AG10803 (cell line): ENCODE measurements at places on chromosomes 5 and 9.

GRCh38 chr5:111415053-111415452 lies 97.3 kb downstream of the STARD4 start:
- DNase-seq: no peak

DNA sequence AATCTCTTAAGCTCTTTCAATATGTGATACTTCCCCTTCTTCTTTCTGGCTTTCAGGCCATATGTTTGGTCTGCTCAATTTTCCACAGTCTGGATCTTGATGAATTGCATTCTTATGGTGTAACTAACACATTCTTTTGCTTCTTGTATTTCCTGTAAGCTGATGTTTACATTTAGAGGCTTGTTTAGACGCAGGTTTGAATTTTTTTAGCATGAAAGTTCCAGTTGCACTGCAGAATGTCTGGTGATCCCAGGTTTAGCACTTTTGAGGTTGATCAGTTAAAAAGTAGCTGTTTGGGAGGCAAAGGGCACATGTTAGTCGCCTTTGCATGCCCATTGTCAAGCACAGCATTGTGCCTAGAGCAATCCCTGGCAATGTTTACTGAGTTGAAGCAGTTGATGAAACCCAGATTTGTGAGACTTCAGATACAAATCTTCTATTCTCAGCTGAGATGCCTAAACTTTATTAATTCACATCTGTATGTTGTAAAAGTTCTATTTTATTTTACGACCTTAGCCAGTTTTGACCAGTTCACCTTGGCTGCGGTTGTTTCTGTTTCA lies 59.6 kb upstream of the SPATA31C2 start:
- DNase-seq: peak; percentile 99

GRCh38 chr5:139561655-139562451 lies 714 bp downstream of the UBE2D2 start:
- DNase-seq: peak; percentile 37

GRCh38 chr5:180135967-180136629 lies 64.5 kb upstream of the RNF130 start:
- DNase-seq: no peak

DNA sequence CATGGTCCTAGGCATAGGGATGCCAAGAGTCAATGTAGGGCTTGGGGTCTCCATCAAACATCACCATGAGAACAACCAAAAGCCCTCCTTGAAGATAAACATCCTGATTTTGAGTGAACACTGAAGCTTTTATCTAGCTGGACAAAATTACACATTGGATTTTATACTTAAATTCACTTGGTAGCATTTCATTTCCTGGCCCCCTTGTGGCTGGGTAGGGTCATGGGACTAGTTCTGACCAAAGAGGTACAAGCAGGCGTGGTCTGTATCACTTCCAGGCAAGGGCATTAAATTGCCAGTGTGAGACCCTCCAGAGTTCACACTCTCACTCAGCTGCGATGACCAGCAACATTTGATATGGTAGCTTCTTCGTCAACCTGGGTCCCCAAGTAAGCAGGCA lies 320.3 kb downstream of the ACTL7B start:
- DNase-seq: no peak

DNA sequence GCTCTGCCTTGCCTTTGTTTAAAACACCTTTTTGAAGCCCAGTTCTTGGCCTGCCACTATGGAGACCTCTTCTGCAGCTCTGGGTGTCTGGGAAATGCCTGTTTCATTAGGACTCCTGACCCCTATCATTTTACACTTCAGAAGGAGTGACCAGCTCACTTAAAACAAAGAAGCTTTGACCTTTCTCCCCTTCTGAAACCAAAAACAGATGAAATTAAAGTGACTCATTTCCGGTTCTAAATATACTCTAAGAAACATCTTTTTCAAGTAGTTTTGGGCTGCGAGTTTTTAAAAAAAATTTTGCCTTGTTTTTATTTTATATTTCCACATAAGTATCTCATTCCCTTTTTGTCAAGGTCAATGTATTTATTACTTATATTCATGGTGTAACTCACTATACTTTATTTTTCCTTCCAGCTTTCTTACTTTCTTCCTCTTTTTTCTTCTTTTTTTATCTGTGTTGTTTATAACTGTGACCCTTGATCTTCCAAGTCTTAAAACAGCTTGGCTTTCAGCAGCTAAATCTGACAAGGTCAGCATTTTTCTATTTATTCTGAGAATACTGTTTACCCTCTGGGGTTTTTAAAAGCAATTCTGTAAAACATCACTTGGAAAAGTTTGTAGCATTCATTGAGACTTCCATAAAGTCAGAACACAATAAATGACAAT lies 672.9 kb downstream of the NR2F1-AS1 start:
- peak; percentile 46 for DNase-seq

GRCh38 chr5:160961038-160961437 lies 109.0 kb upstream of the ATP10B start:
- no peak for DNase-seq

GRCh38 chr5:38680094-38680825 lies 123.8 kb upstream of the LIFR start:
- DNase-seq: no peak

DNA sequence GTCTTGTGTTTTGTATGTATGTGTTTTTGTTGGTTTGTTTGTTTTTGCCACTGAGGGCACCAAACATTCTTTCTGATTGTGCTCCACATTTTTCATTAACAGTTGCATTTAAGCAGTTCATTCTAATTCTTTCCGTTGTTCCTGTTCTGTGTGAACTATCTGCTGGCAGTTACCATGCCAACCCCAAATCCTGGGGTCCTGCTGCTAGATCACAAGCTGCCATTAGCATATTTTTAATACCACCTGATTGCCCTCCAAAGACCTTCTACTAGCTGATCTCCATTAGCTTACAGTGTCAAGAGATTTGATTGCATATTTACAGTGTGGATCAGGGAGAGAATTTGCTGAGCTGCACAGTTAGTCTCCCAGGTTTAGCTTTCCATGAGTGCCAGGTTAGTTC lies 40.6 kb upstream of the STARD4 start:
- no peak for DNase-seq

DNA sequence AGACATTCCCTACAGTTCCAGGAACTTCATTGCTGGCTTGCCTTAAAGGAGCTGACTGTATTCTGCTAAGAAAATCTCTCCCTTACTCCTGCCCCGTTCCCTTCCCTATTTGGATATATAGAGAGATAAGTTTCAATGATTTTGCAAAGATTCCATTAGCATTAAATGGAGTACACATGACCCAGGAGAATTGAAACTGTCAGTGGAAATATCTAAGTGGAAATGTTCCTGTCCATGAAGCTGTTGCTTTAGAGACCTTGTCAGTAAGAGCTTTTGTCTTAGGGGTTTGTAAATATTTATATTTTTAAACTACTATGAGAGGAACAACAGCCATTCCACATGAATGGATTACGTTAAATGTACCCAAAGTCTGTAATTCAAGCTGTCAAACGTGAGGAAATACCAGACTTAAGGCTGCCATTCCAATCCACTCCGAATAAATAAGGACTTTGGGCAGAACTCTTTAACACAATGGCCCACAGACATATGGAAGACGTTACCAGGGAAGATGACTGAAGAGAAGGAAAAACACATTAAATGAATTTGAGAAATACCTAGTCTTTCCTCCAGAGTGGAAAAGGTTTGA lies 387.1 kb upstream of the PAPPA start:
- DNase-seq: peak; percentile 20

DNA sequence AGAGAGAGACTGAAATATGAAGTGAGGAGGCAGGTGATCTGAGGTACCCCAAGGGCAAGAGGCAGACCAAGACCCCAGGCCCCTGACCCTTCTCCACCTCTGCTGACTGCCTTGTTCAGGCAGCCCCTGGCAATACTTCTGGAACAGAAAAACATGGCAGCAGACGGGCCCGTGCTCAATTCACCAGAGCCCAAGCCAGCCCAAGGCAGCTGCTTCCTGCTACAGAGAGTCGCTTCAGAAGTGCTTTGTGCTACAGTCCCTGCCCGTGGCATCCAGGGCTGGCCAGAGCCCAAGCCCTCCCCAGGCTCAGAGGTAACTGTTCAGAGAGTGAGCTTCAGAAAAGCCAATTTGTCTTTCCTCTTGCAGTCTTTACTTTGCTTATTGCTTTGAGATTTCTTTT lies 151.4 kb upstream of the FSTL4 start:
- no peak for DNase-seq

DNA sequence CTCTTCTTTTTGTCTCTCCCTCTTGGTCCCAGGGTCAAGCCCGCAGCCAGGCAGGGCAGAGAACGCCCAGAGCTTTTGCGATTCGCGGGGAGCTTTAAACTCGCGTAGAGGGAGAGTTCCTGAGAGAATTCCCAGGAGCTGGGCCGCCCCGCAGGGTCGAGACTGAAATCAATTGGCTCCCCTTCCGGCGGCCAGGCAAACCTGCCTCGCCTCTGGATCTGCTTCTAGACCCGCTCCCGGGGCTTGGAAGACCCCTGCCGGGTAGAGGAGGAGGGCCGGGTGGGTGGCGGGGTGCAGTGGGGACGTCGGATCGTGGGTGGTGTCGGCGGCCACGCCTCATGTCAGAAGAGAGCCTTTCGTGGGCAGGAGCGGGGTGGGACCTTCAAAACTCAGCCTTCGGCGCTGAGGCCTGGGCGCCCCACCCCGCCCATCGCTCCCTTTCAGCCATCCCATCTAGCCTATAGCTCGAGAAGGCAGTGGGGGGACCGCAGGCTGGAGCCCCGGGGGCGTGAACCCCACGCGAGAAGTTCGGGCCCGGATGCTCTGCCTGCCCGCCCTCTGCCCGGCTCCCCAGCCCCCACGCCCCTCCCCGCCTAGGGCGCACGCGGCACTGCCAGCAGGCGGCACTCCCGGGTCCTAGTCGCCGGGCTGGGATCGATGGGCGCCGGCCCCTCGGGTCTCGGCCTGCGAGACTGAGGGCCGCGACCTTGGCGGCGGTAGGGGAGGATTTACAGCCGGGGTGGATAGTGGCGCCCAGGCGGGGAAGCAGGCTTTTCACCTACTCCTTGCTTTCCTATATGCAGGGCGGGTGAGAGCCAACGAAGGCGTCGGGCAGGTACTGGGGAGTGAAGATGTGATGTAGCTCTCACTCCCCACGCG lies 6.1 kb downstream of the PRDM6 start:
- no peak for DNase-seq

GRCh38 chr9:121645853-121646807 lies 5.3 kb upstream of the DAB2IP start:
- no peak for DNase-seq

DNA sequence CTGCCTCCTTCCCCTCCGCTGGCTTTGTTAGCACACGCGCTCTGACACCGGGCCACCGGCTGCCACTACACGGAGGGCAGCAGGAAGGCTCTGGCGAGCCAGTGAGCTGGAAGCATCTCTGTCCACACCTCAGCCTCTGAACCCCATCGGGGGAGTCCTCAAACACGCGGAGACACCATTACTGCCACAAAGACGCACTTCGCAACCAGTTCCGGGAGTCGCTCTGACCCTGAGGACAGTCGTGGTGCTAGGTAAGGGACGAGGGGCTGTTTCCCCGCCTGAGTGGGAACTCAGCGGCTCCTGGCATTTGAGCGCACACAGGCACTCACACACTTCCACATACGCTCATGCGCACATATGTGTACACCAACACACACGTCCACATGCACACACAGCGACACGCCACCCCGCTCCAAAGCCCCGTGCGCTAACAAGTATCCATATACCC lies 160.0 kb downstream of the C9orf152 start:
- no peak for DNase-seq

DNA sequence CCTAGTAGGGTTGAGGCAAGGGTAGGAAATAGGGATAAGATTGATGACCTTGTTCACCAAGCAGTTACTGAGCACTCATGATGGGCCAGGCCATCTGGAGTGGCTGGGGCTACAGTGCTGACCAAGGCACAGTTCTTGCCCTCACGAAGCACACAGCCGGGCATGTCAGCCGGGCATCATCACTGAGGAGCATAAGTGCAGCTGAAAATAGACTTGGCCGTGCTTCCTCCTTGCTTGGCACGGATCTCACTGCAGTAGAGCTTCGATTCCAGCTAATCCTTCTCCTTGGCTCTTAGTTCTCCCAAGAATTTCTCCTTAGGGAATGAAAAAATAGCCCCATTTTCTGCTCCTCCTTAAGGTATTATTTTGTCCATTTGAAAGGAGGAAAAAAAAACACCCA lies 116.6 kb downstream of the NMUR2 start:
- DNase-seq: no peak

- no peak for DNase-seq
Measured at GRCh38 chr5:60826653-60827052, 17.4 kb downstream of the ELOVL7 start.

DNA sequence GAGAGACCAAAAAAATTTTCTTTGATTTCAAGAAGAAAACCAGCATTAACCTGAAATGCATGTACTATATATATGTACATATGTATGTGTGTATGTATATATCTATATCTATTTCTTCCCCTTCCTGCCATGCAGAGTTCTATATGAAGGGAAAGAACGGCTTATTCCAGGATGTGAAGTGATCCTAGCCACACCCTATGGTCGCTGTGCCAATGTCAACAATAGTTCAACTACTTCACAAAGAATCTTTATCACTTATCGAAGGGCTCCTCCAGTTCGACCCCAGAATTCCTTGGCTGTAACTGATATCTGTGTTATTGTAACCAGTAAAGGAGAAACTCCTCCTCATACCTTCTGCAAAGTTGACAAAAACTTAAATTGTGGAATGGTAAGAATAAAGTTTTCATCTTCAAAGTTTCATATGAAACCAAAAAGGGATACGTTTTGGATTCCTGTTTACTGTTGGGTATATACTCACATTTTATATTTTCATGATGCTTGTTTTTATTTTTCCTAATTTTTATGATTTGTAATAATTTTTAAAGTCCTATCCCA lies 56.2 kb downstream of the DENND4C start:
- no peak for DNase-seq

GRCh38 chr9:94921656-94922055 lies 195.2 kb downstream of the AOPEP start:
- DNase-seq: no peak

GRCh38 chr5:17374973-17375742 lies 122.9 kb upstream of the TAF11L2 start:
- DNase-seq: no peak

DNA sequence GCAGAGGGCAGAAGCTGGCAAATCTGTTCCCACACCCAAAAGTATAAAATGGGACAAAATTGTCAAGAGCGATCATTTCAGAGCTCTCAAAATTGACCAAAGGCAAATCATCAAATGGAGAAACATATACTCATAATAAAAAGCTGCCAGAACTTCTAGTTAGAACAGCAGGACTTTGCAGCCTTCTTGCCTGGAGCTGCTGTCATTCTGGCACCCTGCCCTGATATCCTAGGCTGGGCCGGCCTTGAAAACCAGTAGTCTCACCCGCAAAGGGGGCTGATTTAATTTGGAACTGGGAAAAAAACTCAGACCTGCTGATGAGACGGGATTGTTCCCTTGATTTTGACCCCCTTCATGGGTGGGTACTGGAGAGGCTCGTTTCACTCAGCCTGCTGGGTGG lies 18.5 kb downstream of the OR2V1 start:
- DNase-seq: no peak

GRCh38 chr5:87541676-87542075 lies 128.9 kb upstream of the CCNH start:
- DNase-seq: no peak

- DNase-seq: peak; percentile 40
Measured at GRCh38 chr9:104227108-104227507, 133.0 kb downstream of the SMC2 start.
